ENCODE measurements at places on chromosomes 1 and 21. TPM values are rescaled to one million over a fixed set of nuclear protein-coding genes. Genes with fewer than 3 reads are reported as not detected.
A peak's percentile ranks its signal among the peaks of the same experiment; 100 is the strongest.

STUM gene
- not detected for total RNA-seq

RXRG gene
- not detected for total RNA-seq

LCE2B gene
- not detected for total RNA-seq

PROK1 gene
- 0.21 TPM for total RNA-seq

UBE2U gene
- total RNA-seq, result not detected

RNPC3 gene
- total RNA-seq, result 15.7 TPM

VWA1 gene
- 1.3 TPM for total RNA-seq

HNRNPCL2 gene
- not detected for total RNA-seq

GJB5 gene
- total RNA-seq, result not detected

KIF26B gene
- total RNA-seq, result not detected

FASLG gene
- 195 TPM for total RNA-seq

- DNase-seq, result no peak
- H3K4me1 ChIP-seq, result peaks cover 9% of the 10 kb centered on the region
- no peak overlapping the region for H3K27ac ChIP-seq
- no peaks in the 10 kb centered on the region for H3K27me3 ChIP-seq
- H3K36me3 ChIP-seq, result no peaks in the 10 kb centered on the region
These were observed 42.5 kb upstream of the GPR52 start for GRCh38 chr1:174405219-174405618.

DNA sequence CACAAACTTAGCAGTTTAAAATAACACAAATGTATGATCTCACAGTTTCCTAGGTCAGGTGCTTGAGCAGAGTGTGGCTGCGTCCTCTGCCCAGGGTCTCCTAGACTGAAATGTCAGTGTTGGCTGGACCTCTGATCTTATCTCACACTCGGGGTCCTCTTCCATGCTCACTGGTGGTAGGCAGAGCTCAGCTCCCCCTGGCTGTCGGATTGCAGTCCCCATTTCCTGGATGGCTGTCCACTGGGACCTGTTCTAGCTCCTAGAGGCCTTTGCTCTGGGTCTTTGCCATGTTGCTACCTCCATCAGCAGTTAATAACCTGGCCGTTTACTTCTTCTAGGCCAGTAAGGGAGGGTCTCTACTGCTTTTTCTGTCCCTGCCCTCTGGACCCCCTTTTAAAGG lies 107.5 kb downstream of the PCNX2 start:
- H3K4me1 ChIP-seq, result no peaks in the 10 kb centered on the region
- no peak for DNase-seq
- no peak overlapping the region for H3K27ac ChIP-seq
- H3K27me3 ChIP-seq, result no peaks in the 10 kb centered on the region
- H3K4me3 ChIP-seq, result no peak overlapping the region
- H3K36me3 ChIP-seq, result no peaks in the 10 kb centered on the region

GRCh38 chr1:58745666-58746065 lies 38.2 kb downstream of the JUN start:
- no peaks in the 10 kb centered on the region for H3K36me3 ChIP-seq
- no peaks in the 10 kb centered on the region for H3K27me3 ChIP-seq
- H3K27ac ChIP-seq, result peak overlapping the region; percentile 43
- H3K4me1 ChIP-seq, result peaks cover 35% of the 10 kb centered on the region
- DNase-seq, result no peak

DNA sequence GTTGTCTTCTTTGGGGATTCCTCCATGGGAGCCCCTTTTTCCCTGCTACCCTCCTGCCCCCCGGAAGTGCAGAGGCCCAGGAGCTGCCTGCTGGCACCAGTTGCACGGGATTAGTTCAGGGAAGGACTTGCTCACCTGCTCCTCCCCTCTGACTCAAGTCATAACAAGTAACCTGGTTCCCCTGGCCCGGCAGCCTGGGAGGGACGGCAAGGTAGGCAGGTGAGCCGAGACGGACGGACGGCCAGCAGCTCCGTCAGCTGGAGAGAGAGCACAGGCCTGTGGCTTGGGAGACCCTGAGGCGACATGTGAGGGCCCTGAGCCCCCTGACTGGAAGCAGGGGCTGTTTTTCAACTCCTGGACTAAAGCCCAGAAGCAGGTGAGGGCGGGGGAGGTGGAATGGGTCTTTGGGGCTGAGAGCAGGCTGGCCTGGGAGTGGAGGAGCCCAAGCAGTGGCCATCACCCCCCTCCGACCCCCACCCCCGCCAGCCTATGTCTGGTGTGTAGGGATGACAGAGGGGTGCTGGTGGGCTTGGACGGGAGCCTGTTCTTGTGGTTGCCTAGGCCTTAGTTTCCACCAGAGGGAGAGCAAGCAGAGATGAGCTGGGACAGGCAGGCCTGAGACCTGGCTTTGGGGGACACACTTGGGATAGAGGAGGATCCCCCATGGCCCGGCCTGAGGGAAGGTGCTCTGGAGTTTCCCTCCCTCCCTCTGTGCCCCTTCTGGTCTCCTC lies at the start of gene INAVA:
Gene INAVA (plus strand): TSS at position 189 of the 731 bp plus-strand sequence. CDS start 3,501 bp downstream, outside the sequence.
- no peaks in the 10 kb centered on the region for H3K36me3 ChIP-seq
- no peak within 1 kb of the TSS for H3K4me3 ChIP-seq
- H3K4me1 ChIP-seq, result peaks cover 13% of the 10 kb centered on the region
- peaks cover 17% of the 10 kb centered on the region for H3K27me3 ChIP-seq

Data from natural killer cell treated with Interleukin-12 subunit alpha and Interleukin-12 subunit beta and Interleukin-15 and Interleukin-18, amount 100 ng/mL, for 72 hours (primary cell).